ENCODE measurements at places on chromosomes 5 and 9.

DNA sequence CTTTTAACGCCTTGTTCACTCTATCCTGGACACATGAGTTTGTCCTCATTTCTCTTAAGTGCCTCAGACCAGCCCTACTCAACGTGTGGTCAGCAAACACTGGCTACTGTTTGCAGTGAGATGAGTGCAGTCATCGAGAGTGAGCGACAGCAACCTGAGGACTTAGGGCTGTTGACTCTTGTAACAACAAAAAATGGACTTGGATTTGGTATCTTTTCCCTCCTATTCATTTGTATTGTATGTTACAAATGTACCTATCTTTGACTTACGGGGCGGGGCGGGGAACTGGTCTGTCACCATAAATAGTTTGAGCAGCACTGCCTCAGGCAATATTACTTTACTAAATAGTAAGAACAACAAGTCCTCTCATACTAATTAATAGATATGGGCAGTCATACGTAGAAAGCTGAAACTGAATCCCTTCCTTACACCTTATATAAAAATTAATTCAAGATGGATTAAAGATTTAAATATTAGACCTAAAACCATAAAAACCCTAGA, 84.1 kb downstream of the TLE1 start:
- DNase-seq = no peak

GRCh38 chr9:119781886-119782285, 412.7 kb upstream of the BRINP1 start:
- DNase-seq = no peak

- no peak for DNase-seq
These were observed 1.5 kb upstream of the STC2 start for GRCh38 chr5:173329491-173330337.

- DNase-seq = no peak
These were observed 103.2 kb downstream of the USP20 start for GRCh38 chr9:129938291-129938979.

DNA sequence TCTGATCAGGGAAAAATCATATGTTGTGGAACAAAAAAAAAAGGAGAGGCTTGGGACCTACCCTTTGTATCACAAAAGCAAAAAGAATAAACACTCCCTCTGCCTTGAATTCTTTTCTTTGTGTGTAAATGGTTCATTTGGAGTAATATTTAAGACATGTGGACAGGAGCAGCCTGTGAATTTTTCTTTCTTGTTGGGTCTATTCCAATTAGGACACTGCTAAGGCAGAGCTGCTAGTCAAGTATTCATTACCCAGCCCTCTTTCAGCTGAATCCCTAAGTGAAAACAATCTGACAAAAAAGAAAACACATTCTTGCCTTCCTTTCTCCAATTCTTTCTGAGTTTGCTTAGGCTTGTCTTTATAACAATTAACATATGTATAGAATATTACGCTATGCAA, 330.0 kb downstream of the EBF1 start:
- DNase-seq = no peak

GRCh38 chr5:116939641-116940040, 365.0 kb upstream of the SEMA6A start:
- DNase-seq = no peak

DNA sequence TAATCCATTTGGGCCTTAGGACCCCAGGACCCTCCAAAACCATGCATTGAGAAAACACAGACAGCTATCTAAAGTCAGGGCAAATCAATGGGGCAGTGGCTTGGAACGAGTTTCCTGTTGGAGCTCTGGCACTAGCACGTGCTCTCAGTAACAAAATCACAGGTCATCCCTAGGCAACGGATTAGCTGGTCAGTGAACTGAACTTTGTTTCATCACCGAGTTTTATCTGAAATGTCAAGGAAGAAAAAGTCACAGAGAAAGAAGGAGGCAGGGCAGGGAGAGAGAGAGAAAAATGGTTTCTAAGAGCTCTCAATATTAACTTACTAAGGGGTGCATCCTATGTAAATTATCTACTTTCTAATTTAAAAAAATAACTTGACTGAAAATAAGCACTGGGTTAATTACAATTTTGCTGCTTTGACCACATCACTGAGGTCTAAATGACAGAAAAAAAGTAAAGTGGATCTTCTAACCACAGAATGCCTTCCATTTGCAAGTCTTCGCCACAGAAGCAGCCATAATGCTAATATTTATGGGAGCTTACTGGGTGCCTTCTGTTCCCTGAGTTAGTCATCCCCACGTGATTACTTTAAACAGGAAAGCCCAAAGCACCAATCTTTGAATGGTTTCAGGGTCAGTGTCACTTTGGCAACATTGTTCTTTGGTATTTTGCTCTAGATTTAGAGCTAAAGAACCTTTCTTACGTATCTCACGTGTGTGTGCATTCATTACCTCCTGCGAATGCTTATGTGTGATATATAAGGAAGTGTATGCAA, 503.9 kb downstream of the RASEF start:
- no peak for DNase-seq

Measured in cortex of kidney (tissue), 1 donor.